Naive thymus-derived CD4-positive, alpha-beta T cell (primary cell): ENCODE measurements at places on chromosomes 7 and 10.

DNA sequence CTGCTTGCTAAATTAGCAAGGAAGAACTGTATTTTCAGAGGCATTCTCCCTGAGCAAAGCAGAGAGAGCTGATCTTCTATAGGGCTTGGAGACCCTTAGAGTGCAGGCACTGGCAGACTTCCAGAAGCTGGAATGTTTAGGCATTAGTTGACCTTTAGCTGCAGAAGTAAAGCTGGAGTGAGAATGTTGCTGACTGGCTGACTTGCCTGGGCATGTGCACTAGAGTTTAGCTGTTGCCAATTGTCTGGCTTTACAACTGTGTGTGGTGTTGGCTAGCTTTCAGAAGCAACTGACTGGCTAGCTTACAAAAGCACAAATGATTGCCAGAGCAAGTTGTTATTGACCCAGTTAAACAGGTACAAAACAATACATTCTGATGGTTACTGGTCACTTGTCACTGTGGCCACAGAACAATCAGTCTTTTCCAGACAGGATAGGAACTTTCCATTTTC, 25.1 kb downstream of the FAM13C start:
- no peak for DNase-seq
- H3K4me1 ChIP-seq: no peaks in the 10 kb centered on the region
- H3K36me3 ChIP-seq: no peaks in the 10 kb centered on the region
- H3K4me3 ChIP-seq: no peak overlapping the region

DNA sequence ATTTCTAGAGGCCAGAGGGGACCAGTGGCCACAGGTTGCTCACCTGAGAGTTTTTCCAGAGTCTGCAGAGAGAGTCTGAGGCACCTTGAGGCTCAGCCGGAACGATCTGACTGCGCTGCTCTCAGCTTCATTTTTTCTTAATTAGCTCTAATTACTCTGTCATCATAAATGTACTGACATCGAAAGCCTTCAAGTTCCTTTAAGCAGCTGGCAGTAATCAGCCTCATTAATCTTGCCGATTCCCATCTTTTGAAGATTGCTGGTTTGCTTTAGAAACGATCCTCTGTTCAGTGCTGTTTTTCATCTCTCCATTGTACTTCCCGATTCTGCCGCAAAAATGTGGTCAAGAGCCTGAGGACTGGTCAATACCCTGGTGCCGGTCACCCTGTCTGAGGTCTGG, 454.7 kb downstream of the TYW1 start:
- H3K27ac ChIP-seq: no peak overlapping the region
- DNase-seq: no peak
- H3K4me1 ChIP-seq: no peaks in the 10 kb centered on the region
- no peaks in the 10 kb centered on the region for H3K36me3 ChIP-seq
- no peak overlapping the region for H3K4me3 ChIP-seq

GRCh38 chr7:107725138-107725740, 18.7 kb upstream of the CBLL1 start:
- no peaks in the 10 kb centered on the region for H3K4me1 ChIP-seq
- H3K4me3 ChIP-seq: no peak overlapping the region
- DNase-seq: no peak

DNA sequence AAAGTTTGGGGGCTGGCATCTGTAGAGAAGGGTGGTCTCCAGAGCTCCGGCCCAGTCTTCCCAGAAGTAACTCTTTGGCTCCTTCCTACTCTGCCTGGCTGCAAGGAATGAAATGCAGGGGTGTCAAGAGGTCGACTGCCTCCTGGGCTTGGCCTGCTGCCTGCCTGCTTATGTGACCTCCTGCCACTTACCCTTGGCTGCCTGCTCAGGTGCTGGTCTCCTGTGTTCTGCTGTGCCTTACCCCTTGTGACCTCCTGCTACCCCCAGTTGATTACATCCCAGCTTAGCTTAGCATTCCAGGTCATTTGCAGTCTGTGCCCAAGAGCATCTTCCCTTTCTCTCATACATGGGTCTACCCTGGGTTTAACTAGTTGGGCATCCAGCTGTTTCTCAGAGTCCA, 180.2 kb downstream of the PTPN20 start:
- H3K27ac ChIP-seq: no peak overlapping the region
- no peak overlapping the region for H3K4me3 ChIP-seq
- H3K4me1 ChIP-seq: peaks cover 17% of the 10 kb centered on the region
- no peaks in the 10 kb centered on the region for H3K27me3 ChIP-seq

DNA sequence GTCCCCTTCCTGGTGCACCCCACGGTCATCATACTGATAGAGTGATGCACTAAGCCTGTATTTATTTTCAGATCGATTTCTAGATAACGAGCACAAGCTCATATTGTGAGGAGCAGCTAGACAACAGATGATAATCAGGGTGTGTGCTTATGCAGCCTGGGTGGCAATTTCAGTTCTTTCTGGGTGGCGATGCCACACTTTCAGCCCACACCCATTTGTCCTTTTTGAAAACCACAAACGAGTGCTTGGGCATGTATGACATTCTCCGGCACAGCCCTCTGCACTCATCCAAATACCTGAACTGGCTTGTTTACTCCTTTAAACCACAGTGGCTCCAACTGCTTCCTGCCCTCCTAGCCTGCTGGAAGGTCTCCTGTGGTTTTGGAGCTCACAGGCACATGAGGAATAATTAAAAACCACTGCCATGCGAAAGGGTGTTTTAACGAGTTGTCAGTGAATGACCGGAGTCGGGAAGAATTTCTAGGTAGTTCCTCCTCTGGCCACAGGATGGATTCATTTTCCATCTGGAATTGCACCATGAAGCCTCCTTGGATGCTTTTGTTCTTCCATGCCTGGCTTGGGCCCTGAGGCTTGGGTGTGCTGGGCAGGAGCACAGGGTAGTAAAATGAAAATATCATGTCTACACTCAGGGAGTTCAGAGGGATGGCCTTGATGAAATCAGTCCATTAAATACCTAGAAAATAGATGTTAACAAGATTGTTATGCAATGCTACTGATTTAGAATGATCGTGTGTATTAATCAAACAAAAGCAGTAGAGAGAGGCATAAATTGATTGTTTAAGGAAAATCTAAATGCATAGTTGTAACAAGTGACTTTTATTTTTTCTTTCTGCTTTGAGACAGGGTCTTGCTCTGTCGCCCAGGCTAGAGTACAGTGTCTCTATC, 52.4 kb upstream of the ITGB1 start:
- no peak overlapping the region for H3K4me3 ChIP-seq
- H3K36me3 ChIP-seq: no peaks in the 10 kb centered on the region
- no peak for DNase-seq
- H3K27me3 ChIP-seq: no peaks in the 10 kb centered on the region
- peaks cover 6% of the 10 kb centered on the region for H3K4me1 ChIP-seq
- no peak overlapping the region for H3K27ac ChIP-seq

DNA sequence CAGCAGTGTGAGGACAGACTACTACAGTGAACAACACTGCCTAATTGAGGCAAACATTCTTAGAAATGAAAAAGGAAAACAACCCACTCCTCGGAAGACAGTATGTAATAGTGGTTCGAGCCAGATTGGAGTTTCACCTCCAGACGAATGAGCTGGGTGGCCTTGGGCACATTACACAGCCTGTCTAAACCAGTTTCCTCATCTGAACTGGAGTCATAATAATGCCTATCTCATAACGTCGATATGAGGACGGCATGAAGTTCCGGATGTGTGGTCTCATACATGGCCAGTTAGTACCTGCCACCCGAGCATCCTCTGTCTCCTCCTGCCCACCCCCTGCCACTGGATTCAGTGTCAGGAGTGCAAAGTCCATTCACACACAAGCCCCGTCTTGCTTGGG, 15.8 kb upstream of the FRMPD2 start:
- H3K27me3 ChIP-seq: no peaks in the 10 kb centered on the region
- no peak overlapping the region for H3K27ac ChIP-seq
- no peak for DNase-seq
- no peaks in the 10 kb centered on the region for H3K36me3 ChIP-seq
- no peaks in the 10 kb centered on the region for H3K4me1 ChIP-seq
- H3K4me3 ChIP-seq: no peak overlapping the region

DNA sequence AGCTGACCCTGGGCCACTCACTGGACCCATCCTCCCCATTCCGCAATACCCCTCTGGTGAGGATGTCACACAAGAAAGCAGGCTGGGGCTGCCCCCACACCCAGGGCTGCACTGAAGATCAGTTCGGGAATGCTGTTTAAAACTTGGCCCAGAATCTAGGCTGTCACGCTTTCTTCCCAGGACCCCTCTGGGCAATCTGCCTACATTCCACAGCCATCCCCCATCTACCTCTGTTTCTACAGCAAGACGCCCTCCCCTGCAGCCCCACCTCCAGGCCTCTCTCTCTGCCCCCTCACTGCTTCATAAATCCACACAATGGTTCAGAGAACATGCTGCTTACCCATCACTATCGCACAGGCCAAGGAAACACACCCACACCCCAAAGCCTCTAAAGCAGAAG, 36.1 kb downstream of the XPNPEP1 start:
- H3K27me3 ChIP-seq: no peaks in the 10 kb centered on the region
- no peak overlapping the region for H3K27ac ChIP-seq
- peaks cover 8% of the 10 kb centered on the region for H3K36me3 ChIP-seq
- H3K4me3 ChIP-seq: no peak overlapping the region
- H3K4me1 ChIP-seq: no peaks in the 10 kb centered on the region

DNA sequence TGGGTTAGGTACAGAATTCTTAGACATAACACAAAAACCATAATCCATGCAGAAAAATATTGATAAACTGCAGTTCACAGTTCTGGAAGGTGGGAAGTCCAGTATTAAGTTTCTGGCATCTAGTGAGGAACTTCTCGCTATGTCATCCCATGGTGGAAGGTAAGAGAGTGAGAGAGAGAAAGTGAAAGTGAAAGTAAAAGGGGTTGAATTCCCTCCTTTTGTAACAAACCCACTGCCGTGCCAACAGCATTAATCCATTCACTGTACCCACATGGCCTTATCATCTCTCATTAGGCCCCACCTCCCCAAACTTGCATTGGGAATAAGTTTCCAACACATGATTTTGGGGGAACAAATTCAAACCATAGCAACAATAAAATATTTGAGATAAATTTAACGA, 17.1 kb downstream of the ZNF485 start:
- no peaks in the 10 kb centered on the region for H3K27me3 ChIP-seq
- H3K4me3 ChIP-seq: peak overlapping the region; percentile 36
- H3K27ac ChIP-seq: peak overlapping the region; percentile 34

- H3K4me3 ChIP-seq: no peak overlapping the region
- no peaks in the 10 kb centered on the region for H3K36me3 ChIP-seq
- H3K27me3 ChIP-seq: no peaks in the 10 kb centered on the region
- no peak overlapping the region for H3K27ac ChIP-seq
These were observed 9.8 kb downstream of the ARHGAP12 start for GRCh38 chr10:31918671-31919409.

- no peaks in the 10 kb centered on the region for H3K4me1 ChIP-seq
- H3K27me3 ChIP-seq: no peaks in the 10 kb centered on the region
- H3K36me3 ChIP-seq: no peaks in the 10 kb centered on the region
- no peak overlapping the region for H3K4me3 ChIP-seq
- H3K27ac ChIP-seq: no peak overlapping the region
These were observed 238.6 kb upstream of the LRRN3 start for GRCh38 chr7:110852156-110852940.

- no peak overlapping the region for H3K27ac ChIP-seq
- H3K4me3 ChIP-seq: no peak overlapping the region
- H3K36me3 ChIP-seq: no peaks in the 10 kb centered on the region
These were observed 17.4 kb upstream of the ASZ1 start for GRCh38 chr7:117444646-117445045.

DNA sequence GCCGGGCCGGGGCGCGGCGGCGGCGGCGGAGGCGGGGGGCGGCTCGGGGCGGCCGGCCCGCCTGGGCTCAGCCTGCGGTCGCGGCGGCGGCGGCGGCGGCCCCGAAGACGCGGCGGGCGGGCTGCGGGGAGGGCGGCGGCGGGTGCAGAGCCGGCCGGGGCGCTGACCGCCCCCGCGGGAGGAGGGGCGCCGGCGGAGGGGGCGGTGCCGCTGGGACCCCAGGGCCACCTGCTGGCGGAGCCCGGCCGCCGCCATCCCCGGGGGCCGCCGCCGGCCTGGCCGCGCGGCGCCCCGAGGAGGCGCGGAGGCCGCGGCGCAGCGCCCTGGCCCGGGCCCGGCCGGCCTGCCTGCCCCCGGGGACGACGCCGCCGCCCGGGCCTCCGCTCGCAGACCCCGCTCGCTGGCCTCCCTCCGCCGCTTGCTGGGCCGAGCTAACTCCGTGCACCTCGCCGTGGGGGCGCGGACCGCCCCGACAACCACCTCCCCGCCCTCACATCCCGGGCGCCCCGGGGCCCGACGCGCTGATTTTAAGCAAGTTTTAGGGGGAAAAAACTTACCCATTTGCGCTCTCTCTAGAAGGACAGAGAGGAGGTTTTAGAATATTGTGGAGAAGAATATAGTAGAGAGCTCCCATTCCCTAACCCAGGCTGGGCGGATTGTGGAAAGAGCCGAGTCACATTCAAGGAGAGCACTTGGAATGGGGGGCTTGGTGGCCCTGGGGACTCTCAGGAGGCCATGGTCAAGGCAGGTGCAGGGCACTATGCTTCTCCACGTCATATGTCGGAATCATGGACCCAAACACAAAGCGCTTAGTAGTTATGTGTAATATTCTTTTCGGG, at the start of gene BEND7:
Gene BEND7, minus strand, starts transcription at position 140 of the 839 bp plus-strand sequence. CDS start 481 bp downstream, outside the sequence.
- no peaks in the 10 kb centered on the region for H3K36me3 ChIP-seq
- H3K4me1 ChIP-seq: peaks cover 4% of the 10 kb centered on the region
- no peak within 1 kb of the TSS for H3K27ac ChIP-seq
- H3K4me3 ChIP-seq: no peak within 1 kb of the TSS
- peaks cover 6% of the 10 kb centered on the region for H3K27me3 ChIP-seq
- no peak for DNase-seq

DNA sequence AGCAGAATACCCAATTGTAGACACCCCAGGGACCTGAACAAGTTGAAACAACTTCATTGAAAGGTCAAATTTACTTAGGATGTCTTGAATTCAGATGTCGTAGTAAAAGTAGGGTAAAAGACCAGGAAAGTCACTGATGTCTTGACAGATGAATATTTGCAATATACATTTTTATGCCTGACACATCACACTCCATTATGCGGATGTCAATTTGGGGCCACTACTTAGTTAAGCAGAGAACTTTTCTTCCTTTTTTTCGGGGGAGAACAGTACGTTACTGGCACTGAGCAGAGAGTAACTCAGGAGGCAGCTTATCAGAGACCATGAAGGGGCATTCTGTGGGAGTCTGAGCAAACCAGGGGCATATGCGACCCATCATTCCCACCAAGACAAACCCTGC, 4.9 kb downstream of the ITGA8 start:
- no peak for DNase-seq
- no peak overlapping the region for H3K27ac ChIP-seq

GRCh38 chr10:13865758-13866491, 279.2 kb downstream of the PRPF18 start:
- H3K4me3 ChIP-seq: no peak overlapping the region
- no peak overlapping the region for H3K27ac ChIP-seq
- H3K36me3 ChIP-seq: no peaks in the 10 kb centered on the region
- no peaks in the 10 kb centered on the region for H3K4me1 ChIP-seq
- no peaks in the 10 kb centered on the region for H3K27me3 ChIP-seq
- no peak for DNase-seq

GRCh38 chr7:55481155-55481554, 91.1 kb downstream of the VOPP1 start:
- H3K27me3 ChIP-seq: no peaks in the 10 kb centered on the region
- no peaks in the 10 kb centered on the region for H3K36me3 ChIP-seq
- DNase-seq: no peak
- no peak overlapping the region for H3K4me3 ChIP-seq
- peaks cover 31% of the 10 kb centered on the region for H3K4me1 ChIP-seq
- H3K27ac ChIP-seq: no peak overlapping the region
